ENCODE measurements at places on chromosomes 1 and 21. TPM values are rescaled to one million over a fixed set of nuclear protein-coding genes. Genes with fewer than 3 reads are reported as not detected.
A peak's percentile ranks its signal among the peaks of the same experiment; 100 is the strongest.

- DNase-seq: no peak
These were observed 8.7 kb downstream of the C1orf174 start for GRCh38 chr1:3891329-3891865.

DNA sequence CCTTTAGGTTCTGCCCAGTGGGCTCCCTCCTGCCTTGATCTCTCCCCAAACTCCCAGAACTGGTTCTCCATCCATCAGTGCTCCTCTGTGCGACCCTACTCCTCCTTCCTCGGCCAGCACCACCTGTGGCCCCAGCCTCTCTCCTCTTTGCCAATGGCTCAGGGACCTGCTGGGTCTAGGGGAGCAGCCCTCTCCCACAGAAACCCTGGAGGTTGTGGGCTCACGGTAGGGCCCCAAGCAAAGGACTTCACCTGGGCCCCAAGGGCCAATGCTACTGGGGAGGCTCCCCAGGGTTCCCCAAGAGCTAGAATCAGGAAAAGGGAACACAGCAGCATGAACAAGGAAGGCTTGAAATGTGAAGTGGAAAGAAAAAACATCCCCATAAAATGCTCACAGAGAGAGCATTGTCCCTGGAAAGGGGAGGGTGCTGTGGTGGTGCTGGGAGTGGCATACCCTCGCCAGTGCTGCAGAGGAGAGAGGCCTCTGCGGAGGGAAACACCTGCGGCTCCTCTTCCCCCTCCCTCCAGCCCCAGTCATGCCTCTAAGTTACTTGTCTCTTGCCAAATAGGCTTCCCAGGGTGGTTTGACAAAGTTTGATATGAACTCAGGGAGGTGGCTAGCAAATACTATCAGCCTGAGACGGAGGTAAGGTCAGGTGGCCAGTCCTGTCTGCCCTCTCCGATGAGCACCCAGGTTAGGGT lies 2.5 kb downstream of the TMEM63A start:
- peak; percentile 47 for DNase-seq

DNA sequence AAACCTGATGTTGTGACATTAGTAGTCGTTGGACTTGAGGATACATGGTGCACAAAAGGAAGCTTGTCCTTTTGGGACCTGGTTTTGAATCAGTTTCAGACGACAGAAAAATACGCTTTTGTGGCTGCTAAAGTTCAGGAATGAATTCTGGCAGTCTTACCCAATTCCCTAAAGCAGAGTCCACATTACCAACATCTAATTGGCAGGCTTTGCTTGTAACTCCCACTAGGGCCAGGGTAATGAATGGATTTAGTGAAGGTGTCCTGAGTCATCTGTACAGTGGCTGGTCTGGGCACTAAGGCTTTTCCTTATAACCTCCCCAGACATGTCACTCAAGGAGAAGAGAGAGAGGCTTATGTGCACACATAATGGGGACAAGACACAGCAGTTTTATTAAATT lies 66.2 kb upstream of the RNPC3 start:
- DNase-seq: no peak

GRCh38 chr1:226985239-226985838 lies 45.2 kb downstream of the COQ8A start:
- DNase-seq: no peak

GRCh38 chr21:45523411-45524101 lies 18.7 kb downstream of the SLC19A1 start:
- DNase-seq: no peak

- no peak for DNase-seq
These were observed 41.7 kb downstream of the GABPA start for GRCh38 chr21:25776440-25776839.

DNA sequence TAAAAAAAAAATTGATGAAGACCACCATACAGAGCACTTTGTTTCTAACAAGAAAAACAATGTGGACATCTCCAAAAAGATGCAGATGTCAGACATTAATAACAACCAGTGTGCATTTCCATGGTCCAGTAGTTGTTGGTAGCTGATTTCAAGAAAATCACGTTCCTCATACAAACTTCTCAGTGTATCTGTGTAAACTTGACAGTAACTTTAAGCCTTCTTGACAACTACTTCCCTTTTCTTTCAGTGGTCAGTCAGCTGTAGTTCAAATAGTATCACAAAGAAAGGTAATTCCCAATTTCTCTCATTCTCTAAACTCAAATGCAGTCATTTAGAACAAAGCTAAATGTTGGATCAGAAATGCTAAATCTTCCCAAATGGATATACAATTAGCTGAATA lies 879.9 kb downstream of the AMY1C start:
- no peak for DNase-seq

DNA sequence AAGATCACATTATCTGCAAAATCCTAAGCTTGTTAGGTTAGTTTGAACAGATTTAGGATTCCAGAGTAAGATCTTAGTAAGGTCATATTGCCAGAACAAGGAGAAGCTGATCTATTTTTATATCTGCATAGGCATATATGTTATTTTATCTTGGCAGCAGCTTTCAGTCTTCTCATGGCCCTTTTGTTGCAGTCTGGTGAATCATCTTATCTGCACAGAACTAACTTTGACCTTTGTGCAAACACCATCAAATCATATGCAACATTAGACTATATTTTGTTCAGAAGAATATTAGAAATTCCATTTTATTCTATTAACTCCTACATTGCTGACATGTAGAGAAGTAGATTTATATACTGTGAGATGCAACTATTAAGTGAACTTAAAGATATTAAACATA lies 107.3 kb downstream of the CLEC20A start:
- DNase-seq: no peak

GRCh38 chr1:165445388-165445787 lies 462 bp upstream of the RXRG start:
- no peak for DNase-seq

DNA sequence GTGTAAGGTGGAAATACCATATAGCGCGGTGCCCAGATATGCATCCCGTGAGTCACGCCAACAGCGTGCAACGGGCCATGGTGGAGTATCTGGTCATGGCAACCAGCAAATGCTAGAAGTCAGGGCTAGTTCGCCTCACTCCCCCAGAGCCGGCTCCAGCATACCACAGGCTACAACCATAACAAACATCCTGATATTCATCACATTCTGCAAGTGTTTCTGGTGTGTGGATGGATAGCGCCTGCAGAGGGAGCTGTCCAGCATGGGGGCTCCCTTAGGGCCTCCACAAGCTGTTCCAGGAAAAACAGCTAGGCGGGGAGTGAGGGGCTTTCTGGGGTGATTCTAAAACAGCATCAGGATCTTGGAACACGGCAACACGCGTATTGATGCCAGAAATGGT lies 6.8 kb downstream of the C1orf198 start:
- no peak for DNase-seq

DNA sequence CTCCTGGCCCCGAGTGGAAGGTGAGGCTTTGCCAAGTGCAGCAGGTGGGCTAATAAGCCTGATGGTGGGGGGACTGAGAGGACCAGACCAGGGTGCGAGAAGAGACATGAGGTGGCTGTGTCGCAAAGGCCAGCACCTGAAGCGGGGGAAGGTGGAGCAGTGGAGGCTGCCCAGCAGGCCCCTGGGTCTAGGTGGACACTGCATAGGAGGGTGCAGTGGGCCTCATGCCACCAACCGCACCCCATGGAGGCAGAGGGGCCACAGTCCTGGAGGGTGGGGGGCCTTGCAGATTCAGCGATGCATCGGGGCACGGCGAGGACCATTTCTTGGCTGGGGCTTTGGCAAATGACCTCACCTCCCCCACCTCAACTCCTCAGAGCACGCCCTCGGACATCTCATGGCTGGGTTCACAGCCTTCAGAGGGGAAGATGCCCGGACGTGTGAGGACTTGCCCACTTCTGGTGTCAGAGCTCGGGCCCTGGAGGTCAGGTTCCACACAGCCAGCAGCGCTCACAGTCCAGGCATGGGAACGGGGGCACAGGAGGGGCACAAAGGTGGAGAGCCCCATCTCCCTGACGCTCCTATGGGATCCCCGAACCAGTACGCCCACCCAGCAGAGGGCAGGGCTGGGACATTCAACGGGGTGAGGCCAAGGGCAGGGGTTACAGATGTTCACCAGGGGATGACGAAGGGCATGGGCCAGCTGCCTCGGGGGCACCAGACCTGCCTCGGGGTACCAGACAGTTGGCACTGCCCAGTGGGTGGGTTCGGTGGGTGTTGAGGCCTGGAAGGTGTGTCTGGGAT lies 35.4 kb downstream of the UBE2G2 start:
- DNase-seq: no peak

GRCh38 chr1:53549781-53550180 lies 90.6 kb downstream of the DMRTB1 start:
- DNase-seq: no peak

- DNase-seq: no peak
These were observed 29.1 kb downstream of the EVI5 start for GRCh38 chr1:92755541-92756461.

DNA sequence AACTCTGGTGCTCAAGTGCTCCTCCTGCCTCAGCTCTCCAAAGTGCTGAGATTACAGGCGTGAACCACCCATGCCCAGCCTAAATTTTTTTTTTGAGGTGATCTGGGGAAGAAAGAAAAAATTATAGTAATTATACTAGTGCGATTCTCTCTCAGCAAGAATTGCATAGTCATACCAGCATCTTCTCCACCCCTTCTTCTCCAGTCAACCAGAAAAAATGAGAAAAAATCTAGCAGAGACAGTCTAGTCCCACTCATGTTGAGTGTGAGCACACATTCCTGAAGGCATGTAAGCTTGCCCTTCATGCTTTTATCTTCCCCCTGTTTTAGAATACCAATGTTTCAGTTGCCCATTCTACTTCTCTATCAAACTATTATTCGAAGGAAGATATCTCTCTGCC lies 207.6 kb downstream of the S1PR1 start:
- DNase-seq: no peak

DNA sequence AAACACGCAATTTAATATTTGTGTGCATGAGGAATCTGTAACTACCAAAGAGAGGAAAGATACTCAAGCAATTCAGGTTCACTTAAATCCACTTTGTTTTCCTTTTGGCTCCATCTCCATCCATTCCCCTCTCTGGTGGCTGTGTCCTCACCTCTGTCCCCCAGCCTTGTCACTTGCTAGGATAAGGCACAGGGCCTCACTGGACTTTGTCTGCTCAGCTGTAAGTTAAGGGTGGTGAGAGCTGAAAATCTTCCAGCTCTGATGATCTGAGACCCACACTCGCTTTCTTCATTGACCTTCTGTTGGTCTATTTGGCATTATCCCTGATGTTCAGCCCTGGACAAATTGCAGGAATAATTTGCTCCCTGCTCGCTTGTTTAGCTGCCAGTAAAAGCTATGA lies 56.5 kb downstream of the RHOU start:
- no peak for DNase-seq

DNA sequence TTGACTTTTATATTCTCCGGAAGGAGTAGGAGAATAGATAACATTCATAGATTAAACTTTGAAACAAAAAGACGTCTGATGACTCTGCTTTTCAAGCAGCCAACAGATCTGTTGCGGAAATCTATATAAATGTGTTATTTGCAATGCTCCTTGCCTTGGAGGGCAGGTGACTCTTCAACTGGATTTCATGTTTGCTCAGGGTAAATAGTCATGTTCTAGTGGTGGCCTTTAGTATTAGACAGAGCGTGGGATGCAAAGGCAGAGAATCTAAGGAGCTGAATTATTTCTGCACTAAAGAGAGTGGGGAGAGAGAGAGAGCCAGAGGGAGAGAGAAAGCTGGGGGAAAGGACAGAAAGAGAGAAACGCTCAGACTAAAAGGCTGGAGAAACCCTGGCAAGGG lies 454.3 kb downstream of the AJAP1 start:
- no peak for DNase-seq

DNA sequence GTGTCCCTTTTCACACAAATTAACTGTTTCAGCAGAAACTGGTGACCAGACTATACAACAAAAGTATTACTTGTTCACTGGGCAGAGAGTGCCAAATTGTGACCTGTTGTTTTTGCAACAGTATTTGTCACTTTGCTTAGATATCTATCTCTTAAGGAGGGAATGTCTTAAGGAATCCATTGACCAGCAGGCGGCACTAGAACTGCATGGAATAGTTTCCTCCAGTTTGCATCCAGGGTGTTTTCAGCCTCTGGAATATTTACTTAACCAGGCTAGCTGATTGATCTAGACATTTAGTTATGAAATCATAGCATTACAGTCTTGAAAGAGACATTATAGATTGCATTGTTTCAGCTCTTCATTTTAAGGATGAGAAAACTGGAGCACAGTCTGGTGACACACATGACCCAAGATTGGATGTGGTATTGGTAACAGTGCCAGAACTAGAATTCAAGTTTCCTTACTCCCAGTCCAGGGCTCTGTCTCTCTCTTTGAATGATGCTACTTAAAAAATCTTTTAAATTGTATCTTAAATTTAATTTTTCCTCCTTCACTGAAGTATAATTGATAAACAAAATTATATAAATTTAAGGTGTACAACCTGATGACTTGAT lies 16.9 kb downstream of the RPTN start:
- DNase-seq: peak; percentile 36

DNA sequence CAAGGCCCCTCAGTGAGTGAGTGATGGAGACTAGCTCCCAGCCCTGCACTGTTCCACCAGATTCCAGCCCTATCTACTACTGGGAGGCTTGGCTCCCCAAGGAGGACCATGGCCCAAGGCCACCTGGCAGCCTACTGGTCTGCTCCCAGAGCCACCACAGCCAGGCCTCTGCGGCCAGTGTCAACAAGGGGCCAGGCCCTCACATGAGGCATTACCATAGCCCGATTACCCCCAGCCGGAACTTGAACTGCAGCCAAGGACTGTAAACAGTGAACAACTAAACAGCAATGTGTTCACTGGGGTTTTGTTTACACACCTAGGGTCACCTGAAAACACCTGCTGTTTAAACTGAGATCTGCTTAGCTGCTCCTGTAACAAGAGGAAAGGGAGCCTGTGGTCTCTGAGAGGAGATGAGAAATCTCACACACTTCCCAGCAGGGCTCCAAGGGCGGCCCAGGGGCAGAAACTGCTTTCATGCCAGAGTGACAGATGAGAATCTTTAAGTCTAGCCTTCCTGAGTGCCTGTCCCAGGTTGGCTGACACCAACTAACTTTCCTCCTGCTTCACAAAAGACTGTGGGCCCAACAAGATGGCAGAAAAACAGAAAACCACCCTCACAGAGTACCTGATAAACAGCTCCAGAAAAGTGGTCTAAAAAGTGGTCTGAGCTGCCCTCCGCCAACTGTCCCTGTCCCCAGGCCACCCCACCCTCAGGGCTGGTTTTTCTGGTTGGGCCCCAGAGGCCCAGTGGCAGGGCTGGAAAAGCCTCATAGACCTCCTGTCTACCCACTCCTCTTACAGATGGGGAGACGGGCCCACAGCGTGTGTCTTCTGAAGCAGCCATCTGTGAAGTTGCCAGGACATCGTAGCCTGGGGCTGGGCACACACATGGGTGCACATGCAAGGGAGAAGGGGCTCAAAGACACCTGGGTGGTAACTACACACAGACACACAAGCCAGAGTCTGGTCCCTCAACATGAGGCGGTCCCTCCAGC lies 28.8 kb downstream of the MEF2D start:
- DNase-seq: no peak

GRCh38 chr1:201023920-201024624 lies 558 bp upstream of the KIF21B start:
- DNase-seq: no peak

ARHGAP29 gene
- polyA plus RNA-seq: not detected

F11R gene
- polyA plus RNA-seq: 11.2 TPM

SPATA21 gene
- polyA plus RNA-seq: not detected

GPR3 gene
- not detected for polyA plus RNA-seq

SESN2 gene
- polyA plus RNA-seq: 5.6 TPM

GPR161 gene
- not detected for polyA plus RNA-seq

JUN gene
- polyA plus RNA-seq: 52.2 TPM

PLA2G2C gene
- not detected for polyA plus RNA-seq

KCNE1 gene
- polyA plus RNA-seq: not detected

LCE2A gene
- not detected for polyA plus RNA-seq

TAS1R1 gene
- polyA plus RNA-seq: not detected

GJA4 gene
- not detected for polyA plus RNA-seq

ETNK2 gene
- 1.2 TPM for polyA plus RNA-seq

ETV3L gene
- not detected for polyA plus RNA-seq

All from CD4-positive, CD25-positive, alpha-beta regulatory T cell (primary cell).